Daoy (cell line): ENCODE measurements at places on chromosomes 1 and 21. TPM values are rescaled to one million over a fixed set of nuclear protein-coding genes. Genes with fewer than 3 reads are reported as not detected.

- DNase-seq: no peak
Measured at GRCh38 chr1:207261971-207262370, 59.5 kb upstream of the CD55 start.

EPHB2 gene
- total RNA-seq: 80.0 and 94.2 TPM in 2 replicates

DNA sequence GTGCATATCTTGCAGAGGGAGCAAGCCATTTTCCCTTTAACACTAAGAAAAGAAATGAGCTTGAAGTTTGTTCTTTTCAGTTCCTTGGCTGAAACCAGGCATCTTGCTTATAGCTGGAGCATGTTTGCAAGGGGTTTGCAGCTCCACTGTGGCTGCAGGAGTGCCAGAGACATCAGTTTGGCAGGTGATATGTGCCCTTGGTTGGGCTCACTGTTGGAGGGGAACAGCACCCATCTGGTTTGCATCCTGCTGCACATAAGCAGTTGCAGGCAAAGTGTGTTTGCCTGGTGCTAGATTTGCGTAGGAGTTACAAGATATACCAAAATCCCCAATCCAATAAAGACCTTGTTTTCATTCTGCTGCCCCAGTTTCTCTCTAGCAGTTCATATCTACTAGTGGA lies 47.8 kb upstream of the IKBKE start:
- no peak for DNase-seq

DNA sequence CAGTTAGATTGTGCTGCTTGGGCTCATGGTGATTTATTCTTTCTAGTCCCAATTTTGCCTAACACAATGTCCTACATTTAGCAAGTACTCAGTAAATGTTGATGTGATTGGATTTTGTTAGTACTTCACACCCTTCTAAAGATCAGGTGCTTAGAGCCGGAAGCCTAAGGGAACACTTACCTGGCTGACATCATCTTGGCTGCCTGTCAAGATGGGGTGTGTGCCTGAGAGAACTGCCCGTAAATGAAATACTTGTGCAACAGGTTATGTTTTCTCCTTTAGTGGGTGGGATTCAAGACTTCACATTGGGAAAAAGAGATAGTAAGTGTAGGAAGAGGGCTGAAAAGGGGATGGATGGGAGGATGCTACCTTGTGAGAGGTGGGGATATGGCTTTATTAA lies 75.5 kb upstream of the MACF1 start:
- no peak for DNase-seq

KRTAP19-1 gene
- not detected in 2 replicates for total RNA-seq

UBE2U gene
- total RNA-seq: not detected in 2 replicates

GRCh38 chr1:190320952-190321351 lies 156.7 kb downstream of the BRINP3 start:
- DNase-seq: peak; percentile 3

C1orf87 gene
- total RNA-seq: not detected in 2 replicates

DNA sequence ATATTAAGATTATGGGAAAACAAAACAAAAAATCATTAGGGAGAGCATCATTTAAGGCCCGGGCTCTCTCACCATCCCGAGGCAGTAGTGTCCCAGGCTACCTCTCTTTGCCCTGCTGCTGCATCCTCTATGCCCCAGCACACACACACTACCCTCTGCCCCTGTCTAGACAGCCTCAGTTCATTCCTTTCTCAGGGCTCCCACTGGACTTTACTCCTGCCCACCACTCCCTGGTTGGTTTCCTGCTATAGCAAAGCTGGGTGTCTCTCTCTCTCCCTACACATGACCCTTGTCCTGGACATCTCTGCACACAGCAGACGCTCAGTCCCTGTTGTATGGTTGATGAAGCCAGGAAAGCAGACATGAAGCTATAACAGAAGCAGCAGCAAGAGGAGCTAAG lies 30.7 kb downstream of the GNG12 start:
- DNase-seq: no peak

- DNase-seq: no peak
Measured at GRCh38 chr1:6130036-6130435, 50.1 kb downstream of the CHD5 start.

GRCh38 chr1:219144658-219145315 lies 28.9 kb upstream of the LYPLAL1 start:
- no peak for DNase-seq

DNA sequence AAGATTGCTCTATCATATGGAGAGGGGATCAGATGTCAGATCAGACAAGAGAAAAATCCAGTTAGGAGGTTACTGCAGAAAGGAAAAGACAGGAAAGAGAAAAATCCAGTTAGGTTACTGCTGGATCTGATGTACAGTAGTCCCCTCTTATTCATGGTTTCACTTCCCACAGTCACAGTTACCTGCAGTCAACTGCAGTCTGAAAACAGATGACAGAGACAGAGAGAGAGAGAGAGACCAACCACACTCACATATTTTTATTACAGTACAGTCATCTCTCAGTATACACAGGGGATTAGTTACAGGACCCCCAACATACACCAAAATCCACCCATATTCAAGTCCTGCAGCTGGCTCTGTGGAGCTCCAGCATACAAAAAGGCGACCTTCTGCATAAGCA lies 29.3 kb downstream of the NUP133 start:
- DNase-seq: no peak

NUAK2 gene
- 11.1 and 12.4 TPM in 2 replicates for total RNA-seq

GRCh38 chr21:30613836-30614235 lies at the start of gene KRTAP6-1:
KRTAP6-1 (minus strand) TSS chr21:30613930; CDS start chr21:30613904, 26 bp downstream.
- DNase-seq: no peak

DNA sequence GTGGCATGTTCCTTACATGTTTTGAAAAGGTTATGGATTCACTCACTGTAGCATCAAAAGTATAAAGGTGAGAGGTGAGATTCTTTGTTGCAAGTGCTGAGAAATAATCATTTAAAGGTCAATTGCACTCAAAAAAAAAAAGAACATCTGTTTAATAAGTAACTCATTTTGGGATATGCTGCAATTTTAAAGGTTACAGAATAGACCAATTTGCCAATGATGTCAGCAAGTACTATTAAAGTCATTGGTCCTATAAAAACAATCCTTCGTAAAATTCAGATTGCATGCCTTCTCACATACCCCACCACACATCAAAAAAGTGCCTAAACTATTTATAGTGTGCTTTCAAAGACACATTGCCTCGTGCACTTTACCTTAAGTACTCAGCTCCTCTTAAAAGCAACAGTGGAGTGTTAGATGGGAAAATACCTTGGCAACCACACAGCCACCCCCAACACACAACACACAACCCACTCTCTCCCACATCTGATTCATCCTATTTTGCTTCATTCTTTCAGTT lies 218.2 kb upstream of the ADGRL2 start:
- DNase-seq: peak; percentile 38

SPTA1 gene
- total RNA-seq: 0.06 and 0.42 TPM in 2 replicates

PRR9 gene
- 0.11 TPM in 1 of 2 replicates, not detected in the other for total RNA-seq

LCE1E gene
- not detected in 2 replicates for total RNA-seq

DNA sequence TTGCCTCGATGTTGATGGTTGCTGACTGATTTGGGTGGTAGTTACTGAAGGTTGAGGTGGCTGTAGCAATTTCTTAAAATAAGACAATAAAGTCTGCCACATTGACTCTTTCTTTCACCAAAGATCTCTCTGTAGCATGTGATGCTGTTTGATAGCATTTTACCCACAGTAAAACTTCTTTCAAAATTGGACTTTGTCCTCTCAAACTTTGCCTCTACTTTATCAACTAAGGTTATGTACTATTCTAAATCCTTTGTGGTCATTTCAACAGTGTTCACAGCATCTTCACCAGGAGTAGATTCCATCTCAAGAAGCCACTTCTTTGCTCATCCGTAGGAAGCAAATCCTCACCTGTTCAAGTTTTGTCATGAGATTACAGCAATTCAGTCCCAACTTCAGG lies 93.2 kb downstream of the PHTF1 start:
- DNase-seq: no peak

CELA3B gene
- not detected in 2 replicates for total RNA-seq

DNA sequence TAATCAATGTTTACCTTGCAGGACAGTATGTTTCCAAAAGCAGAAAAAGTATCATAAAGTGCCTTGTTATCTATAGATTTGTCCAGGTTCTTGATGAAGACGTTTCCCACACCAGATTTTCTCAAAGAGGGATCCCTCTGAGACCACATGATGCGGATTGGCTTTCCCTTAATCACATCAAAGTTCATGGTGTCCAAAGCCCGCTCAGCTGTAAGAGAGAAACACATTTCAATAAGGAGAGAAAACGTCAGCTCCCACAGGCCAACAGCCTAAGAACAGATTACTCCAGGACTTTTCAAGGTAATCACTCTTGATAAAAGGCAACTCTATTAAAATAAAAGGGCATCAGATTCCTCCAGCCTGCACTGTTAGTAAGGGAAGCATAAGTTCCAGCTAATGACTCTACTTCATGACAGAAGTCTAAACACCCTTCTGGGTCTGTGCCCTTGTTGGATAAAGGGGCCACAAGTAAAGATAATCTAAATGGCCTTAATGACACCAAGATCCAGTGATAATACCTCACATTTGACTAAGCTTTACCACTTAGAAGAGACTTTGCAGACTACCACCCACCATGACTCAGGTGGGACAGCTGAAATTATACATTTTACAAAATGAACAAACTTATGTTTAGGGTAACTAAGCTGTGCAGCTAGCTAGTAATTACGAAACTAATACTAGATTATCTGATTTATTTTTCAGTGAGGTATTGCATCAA lies 4.1 kb downstream of the PABPC4 start:
- DNase-seq: no peak

- DNase-seq: no peak
Measured at GRCh38 chr1:233617025-233617424, 3.1 kb downstream of the KCNK1 start.

CELA2A gene
- total RNA-seq: not detected in 2 replicates

GRCh38 chr1:25527226-25527846 lies 16.1 kb upstream of the LDLRAP1 start:
- DNase-seq: no peak

DNA sequence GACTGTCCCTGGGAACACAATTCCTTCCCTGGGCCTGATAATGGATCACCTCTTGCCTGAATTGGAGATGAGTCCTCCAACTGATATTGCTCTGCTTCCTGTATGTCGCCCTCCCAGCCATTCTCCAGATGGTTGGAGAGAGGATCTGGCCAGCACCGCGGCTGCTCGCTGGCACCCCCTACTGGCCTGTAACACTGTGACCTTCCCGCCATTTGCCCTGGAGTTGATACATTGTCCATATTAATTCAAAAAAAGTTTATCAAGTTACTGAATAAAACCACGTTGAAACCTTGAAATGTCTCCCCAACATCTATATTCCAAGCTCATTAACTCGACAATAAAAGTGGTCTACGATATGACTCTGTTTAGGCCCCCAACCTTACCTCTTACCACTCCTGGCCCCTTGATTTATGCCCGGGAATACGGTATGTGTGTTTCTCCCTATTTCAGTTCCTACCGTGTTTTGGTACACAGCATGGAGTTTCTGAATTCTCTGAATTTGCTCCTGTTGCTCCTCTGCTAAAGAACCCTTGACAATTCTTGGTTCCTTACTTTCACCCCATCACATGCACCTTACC lies 241.8 kb upstream of the KIAA0040 start:
- peak; percentile 14 for DNase-seq

GRCh38 chr1:153534226-153534924 lies 1.4 kb downstream of the S100A6 start:
- peak; percentile 71 for DNase-seq

DNA sequence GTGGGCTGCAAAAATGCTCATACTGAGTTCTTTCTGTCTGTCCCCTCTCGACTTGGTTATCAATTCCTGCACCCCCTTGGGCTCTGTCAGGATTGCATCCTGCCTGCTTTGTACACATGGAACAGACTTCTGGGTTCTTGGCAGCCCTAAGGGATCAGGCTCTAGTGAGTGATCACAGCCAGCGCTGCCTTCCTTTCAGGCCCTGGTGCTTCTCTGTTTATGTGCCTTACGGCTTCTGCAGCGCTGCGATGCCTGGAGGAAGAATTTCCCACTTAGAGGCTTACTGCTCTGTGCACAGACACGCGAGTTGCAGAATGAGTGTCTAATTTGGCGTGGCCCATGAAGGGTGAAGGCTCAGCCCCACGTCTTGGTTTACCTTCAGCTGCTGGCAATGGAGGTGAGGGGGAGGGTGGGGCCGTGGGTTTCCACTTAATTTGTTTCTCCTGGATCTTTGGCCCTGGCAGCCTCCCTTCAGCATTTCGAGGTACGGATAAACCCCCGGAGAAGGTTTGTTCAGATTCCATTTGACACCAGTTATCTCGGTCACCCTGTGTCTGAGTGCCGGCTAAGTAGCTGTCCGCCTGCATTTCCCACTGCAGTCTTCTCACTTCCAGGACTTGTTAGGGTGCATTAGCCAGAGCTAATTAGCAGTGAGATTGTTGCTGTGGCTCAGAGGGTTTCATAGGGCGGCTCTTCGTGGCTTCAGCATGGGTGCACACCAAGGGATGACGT lies 227.3 kb downstream of the DYRK1A start:
- DNase-seq: no peak

- peak; percentile 79 for DNase-seq
Measured at GRCh38 chr1:29711582-29712283, 475.4 kb downstream of the PTPRU start.

GRCh38 chr1:14280909-14281308 lies 317.6 kb upstream of the KAZN start:
- no peak for DNase-seq

- DNase-seq: no peak
Measured at GRCh38 chr1:226979517-226980121, 39.5 kb downstream of the COQ8A start.

DNA sequence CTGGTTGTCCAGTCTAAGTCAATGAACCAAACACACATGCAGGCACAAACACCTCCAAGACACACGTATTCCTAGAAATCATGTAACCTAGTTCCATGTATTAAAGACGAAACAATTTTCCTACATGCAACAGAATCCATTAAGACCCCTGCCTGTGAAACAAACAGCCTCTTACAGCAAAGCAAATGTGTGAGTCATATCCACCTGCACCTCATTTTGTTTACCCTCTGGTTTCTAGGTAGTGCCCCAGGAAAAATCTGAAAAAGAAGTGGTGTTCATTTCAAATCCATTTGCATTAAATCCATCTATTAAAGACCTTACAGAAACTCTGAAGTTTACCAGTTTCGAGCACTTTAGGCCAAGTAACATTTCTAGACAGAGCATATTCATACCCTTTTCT lies 74.1 kb downstream of the VCAM1 start:
- peak; percentile 16 for DNase-seq

DNA sequence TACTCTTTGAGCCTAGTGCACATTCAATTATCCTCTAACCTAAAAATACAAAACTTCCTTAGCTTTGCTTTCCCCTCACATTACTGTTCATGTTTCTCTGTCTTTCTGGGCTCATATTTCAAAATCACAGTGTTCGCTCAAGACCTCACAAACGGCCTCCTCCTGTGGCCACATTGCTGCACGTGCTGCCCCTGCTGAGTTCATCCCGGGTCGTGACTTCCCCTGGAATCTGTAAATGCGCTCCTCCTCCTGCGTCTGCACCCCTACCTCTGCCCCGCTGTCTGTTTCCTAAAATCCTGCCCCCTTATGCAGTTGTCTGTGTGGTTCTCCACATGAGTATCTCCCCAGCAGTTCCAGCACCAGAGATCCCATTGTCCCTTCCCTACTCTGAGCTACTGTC lies 45.5 kb upstream of the RAVER2 start:
- no peak for DNase-seq
